ENCODE measurements at places on chromosomes 5 and 9.

GRCh38 chr9:16153741-16154140, 600.9 kb downstream of the CCDC171 start:
- DNase-seq = no peak

- no peak for DNase-seq
Measured at GRCh38 chr9:109568089-109568488, 70.0 kb upstream of the PTPN3 start.

- no peak for DNase-seq
Measured at GRCh38 chr5:112529525-112529924, 110.4 kb upstream of the EPB41L4A start.

- no peak for DNase-seq
Measured at GRCh38 chr5:142831009-142831383, 60.8 kb downstream of the ARHGAP26 start.

DNA sequence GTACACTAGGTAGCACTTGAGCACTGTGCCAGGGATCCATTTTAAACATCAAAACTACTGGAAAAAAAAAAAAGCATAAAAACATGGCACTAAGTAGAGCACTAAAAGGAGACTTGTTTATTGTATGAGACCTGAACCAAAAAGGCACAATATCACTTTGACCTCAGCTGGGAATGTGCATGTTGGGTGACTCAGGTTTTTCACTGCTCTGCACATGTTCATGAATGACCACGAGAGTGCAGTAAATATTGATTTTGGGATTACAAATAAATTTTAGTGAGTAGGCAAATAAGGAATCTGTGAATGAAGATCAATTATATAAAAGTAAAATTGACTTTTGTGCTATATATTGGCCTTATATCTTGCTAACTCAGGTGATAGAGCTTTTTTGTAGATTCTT, 11.8 kb downstream of the RMI1 start:
- no peak for DNase-seq

- no peak for DNase-seq
Measured at GRCh38 chr5:16826379-16827125, 109.5 kb downstream of the MYO10 start.

DNA sequence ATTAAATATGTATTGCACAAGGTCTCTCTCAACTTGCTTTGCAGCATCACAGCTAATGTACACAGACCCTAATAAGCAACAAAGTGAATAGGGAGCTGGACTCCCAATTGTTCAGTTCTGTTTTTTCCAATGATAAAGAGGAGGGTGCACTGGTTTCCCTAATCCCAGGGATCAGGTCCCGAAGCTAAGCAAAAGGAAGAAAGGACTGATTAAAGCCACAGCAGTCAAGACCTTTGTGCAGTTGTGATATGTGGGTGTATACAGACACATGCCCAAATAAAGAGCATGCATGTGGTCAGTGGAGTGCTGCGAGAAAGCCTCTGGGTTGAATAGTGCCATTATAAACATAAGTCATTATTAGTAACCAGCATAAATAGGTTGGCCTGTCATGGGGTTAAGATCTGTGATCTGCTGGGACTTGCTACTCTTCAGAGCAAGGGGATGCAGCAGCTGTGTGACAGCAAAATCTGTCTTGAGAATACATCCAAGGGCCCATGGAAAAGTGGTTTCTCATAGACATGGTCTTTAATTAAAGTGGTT, 1863.1 kb upstream of the WWC1 start:
- no peak for DNase-seq

DNA sequence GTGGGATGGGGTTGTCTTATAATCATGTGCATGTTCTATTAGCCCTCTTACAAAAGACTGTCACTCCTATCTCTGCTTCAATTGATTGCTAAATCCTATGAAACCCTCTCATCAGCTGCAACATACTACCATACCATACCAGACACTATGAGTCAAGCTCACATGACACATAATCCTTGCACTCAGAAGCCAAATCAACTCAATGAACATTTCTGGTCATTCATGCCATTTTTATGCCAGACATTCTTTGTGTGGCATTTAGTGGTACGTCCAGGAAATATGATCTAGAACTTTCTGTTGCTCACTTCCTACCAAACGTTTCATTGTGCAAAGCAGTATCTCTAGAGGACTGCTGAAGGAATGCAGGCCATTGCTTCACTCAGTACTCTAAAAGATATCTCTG, 159.2 kb upstream of the GNA14 start:
- peak; percentile 67 for DNase-seq

- DNase-seq = no peak
Measured at GRCh38 chr5:172858511-172858989, 24.5 kb downstream of the ERGIC1 start.

- DNase-seq = no peak
Measured at GRCh38 chr5:61330341-61330844, 1.7 kb upstream of the ZSWIM6 start.

DNA sequence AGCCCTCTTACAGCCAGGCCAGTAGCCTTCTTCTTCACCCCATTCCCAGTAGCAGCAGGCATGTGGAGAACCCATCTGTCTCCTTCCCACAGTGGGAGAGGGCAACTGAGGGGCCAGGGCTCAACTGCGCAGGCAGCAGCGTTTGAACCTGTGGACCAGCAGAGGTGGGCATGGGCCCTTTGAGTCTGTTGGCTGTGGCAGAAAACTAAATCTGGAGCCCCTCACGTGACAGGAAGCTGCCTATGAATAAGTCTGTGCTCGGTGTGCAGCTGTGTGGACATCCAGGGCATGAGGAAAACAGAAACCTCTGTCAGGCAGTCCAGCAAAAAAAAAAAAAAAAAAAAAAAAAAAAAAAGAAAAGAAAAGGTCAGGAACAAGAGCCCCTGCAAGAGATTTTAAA, 189.2 kb upstream of the NR3C1 start:
- no peak for DNase-seq

DNA sequence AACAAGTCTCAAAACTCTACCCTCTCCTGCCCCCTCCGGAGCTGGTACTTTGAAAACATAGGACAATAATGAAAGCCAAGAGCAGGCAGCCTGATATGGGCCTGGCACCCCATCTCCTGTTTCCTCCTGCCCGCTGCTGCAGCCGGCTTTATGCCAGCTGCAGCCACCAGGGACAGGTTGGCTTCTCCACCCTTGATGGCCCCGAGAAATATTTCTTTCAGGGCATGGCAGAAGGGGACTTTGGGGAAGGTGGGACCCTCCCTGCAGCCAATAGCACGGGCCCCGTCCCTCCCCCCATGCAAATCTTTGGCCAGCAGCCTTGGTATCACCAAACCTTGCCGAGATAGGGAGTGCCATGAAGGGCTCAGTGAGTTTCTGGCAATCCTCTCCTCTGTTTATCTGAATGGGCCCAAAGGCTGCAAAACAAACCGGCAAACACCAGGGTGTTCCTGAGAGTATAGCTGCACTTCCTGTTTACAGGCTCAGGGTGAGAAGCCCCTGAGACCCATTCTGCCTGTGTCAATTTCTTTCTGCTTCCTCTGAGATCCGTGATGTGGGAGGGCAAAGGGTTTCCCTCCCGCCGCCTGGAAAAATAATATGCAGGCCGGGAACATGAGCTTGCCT, 73.4 kb upstream of the BOD1 start:
- DNase-seq = no peak

DNA sequence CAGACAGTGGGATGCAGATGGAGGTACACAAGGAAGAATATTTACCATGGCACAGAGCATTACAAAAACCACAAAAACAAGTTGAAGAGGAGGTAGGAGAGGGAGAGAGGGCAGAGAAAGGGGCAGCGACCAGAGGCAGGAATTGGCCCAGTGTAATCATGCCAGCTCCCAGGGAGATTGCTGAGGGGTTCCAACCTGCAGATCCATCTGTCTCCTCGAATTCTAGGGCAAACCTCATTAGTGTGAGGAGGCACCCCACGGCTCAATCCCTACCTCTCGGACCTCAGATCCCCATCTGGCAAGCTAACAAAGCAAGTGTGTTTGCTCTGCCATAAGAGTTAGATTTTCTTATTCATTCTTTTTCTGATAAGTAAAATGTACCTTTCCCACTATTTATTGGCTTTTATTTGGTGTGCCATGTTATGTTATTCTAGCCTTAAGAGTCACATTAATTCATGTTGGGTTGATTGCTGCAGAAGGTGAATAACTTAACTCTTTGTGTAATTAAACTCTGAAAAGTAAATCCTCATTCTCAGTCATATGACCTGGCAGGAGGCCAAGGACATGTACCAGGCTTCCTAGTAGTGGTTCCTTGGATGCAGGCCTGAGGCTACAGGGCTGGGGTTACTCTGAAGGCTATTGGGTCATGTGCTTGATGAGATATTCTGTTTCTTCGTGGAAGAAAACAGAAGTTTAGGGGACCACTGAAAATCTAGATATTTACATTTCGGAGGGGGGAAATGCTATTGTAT, 315.2 kb upstream of the ATP10B start:
- DNase-seq = no peak

DNA sequence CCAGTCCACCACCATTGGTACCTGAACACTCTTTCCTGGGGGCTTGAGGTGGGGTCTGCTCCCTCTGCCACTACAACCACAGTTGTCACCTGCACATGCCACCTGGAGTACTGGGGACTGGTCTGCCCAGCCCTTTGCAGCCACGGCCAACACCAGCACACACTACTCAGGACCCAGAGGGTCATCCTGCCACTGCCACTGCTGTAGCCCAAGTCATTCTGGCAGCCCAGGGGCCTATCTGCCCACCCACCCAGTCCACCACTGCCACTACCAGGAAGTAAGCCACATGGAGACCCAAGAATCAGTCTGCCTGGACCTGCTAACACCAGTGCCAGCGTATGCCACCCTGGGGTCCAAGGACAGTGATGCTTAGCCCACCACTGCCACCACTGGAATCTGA, 302.4 kb upstream of the TRPC7 start:
- no peak for DNase-seq

GRCh38 chr5:89308606-89309040, 425.6 kb upstream of the MEF2C start:
- DNase-seq = no peak

GRCh38 chr9:91193087-91193657, 168.5 kb downstream of the AUH start:
- DNase-seq = peak; percentile 97

GRCh38 chr5:101689306-101689705, 606.8 kb downstream of the SLCO4C1 start:
- no peak for DNase-seq

DNA sequence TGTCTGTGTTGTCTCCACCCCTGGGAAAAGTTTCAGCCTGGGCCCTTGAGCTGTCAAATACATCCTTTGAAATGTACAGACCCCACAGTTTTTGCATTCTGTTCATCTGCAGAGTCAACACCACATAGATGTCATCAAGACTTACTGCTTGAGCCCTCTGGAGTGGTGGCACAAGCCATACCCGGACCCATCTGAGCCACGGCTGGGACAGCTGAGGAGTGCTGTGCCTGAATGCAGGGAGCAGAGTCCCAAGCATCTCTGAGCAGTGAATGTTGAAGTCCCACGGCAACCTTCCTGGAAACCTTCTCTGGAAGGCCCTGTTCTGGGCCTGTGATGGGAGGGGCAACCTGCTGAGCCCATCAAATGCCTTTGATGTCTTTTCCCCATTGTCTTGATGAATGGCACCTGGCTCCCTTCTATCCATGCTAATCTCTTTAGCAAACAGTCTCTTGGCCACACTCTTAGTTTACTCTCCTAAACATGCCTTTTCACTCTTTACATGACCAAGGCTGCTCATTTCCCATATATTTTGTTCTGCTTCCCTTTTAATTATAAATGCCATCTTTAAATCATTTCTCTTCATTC, 92.5 kb downstream of the ATPSCKMT start:
- DNase-seq = no peak

DNA sequence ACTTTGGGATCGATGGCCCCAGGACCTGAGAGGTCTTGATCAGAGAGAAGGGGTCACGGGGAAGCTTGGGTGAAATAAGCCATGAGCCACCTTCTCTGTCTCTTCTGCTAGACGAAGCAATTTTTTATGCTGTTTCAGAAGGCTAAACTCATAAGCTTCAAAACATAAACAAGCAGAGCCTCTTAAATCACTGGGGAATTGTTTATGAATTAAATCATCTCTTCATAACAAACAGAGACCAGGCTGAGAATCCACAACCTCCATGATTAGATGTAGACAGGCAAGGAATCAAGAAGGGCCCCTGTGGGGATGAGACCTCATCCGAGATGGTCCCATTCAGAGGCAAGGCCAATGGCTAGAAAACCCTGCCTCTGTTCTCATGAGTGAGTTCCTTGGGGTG, 21.7 kb upstream of the TCOF1 start:
- no peak for DNase-seq

DNA sequence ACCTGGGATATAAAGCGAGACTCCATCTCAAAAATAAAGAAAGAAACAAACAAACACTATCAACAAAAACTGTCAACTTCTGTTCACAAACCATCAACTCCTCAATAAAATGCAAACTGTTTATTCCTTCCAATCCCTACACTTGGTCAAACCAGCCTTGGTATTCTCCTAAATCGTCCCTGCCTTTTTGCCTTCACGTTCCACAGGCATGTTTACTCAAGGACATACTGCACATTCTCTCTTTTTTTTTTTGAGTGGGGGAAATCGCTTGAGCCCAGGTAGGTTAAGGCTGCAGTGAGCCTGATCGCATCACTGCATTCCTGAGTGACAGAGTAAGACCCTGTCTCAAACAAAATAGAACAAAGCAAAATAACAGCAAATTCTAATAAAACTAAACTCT, 13.0 kb downstream of the UBAP2 start:
- no peak for DNase-seq

DNA sequence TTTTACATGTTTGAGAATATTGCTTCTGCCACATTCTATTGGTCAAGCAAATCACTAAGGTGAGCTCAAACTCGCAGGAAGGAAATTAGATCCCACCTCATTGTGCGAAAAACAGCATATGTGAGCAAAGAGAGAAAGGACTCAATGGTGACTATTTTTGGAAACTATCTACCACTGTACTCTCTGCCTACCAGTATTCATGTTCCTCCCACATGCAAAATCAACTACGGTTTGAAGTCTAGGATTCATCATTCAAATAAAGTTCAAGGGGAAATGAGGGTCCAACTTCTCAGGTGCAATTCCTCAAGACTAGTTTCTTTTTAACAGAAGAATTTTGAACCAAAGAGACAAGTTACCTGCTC, 60.6 kb downstream of the FAM174A start:
- no peak for DNase-seq

- DNase-seq = no peak
Measured at GRCh38 chr5:80346055-80346454, 26.3 kb downstream of the SPZ1 start.

DNA sequence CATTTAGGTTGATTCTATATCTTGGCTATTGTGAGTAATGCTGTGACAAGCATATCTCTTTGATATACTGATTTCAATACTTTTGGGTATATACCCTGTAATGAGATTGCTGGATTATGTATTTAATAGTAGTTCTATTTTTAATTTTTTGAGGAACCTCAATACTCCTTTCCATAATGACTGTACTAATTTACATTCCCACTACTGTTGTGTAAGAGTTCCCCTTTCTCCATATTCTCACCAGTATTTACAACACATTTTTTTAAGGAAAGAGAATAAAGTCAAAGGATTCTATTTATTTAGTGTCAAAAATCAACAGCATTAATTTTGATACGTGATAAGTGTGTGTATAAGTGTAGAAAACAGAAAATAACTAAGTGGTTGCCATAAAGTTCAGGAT, 356.4 kb upstream of the EDIL3 start:
- DNase-seq = no peak

GRCh38 chr5:121726991-121727390, 124.7 kb upstream of the FTMT start:
- no peak for DNase-seq

Data from AG04450 (cell line).